ENCODE measurements at places on chromosomes 6 and 20.
A peak's percentile ranks its signal among the peaks of the same experiment; 100 is the strongest.

DNA sequence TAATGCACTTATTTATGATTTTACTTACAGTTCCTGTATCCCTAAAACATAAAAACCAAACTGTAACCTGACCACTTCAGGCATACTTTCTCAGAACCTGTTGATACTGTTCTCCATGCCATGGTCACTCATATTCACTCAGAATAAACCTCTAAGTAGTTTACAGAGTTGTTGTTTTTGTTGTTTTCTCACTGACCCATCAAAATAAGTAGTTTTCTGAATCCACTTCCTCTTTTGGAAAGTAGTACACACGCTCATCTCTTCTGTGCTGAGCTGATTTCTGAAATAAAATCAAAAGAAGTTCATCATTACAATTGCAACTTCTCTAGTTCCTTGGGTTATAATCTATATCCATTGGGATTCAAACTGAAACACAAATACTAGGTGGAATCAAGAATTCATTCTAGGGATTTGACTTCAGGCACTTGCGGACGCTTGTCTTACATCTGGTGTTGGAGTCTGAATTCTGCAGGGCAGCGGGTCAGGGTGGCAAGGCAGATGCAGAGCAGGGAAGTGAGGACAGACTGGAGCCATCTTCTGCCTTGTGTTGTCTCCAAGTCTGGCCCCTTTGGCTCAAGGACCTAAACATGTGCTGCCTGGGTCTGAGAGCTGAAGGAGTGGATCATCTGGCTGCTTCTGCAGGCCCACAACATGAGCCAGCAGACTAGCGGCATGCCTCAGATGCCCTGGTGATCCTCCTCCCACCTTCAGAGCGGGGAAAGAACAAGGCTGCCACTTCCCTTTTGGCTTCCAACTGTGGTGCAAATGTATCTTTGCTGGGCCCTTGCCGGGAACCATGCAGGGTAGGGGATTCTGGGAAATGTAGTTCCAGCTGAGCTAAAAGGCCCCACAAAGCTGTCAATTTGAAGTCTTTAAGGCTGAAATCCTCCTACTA lies 167.9 kb upstream of the MYLIP start:
- no peak for DNase-seq

DNA sequence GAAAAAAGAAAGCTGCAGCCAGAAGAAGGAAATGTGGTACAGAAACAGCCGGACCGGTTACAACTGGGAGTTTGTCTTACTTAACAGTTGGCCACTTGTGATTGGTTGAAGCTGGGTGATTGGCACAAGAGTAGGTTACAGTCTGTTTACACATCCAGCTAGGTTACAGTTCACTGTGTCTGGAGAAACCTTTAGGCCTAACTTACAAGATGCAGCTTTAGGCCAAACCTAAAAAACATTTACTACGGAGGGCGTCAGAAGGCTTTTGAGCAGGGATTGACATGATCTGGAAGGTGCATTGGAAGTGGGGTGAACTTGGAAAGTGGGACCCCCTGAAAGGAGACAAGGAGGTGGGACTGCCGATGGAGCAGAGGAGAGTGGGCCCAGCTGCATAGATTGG lies 122.3 kb downstream of the BANF2 start:
- peak; percentile 54 for DNase-seq

DNA sequence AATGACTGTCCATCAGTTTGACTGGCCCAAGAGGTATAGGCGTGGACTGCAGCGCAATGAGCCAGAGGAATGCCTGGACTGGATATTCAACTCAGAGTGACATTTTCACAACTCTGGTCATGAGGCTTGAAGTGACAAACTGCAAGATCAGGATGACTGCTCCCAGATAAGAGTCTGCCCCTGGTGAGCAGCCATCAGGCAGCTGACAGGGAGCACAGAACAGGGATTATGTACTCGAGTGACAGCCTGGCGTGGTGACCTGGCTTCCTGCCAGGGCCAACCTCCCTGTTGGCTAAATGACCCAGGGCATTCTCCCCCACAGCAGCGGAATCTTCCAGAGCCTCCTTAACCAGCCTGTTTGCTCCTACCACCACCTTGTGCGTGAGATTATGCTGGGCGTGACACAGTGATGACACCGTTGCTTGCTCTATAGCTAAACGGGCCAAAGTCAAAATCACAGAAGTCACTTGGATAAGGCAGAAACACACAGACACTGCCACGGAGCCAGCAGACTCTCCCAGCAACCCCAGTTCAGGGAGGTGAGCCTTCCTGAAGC lies 209.1 kb upstream of the JARID2 start:
- peak; percentile 60 for DNase-seq

DNA sequence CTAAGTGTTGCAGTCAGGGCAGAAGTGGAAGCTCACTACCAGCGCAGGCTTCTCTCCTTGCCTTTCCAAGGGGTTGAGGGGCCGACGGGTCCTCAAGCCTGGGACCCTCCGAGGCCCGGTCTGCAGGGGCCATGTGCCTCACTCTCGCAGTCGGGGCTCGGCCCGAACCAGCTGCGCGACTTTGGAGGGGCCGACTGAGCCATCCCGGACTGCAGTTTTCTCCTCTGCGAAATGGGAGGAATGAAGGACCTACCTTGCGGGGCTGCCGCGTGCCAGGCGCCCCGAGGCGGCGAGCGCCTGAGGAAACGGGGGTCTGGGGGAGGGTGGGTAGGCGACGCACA lies 5.6 kb downstream of the LZTS3 start:
- DNase-seq: no peak

GRCh38 chr6:35358086-35358485 lies 15.7 kb downstream of the PPARD start:
- peak; percentile 47 for DNase-seq

- DNase-seq: no peak
Observed at GRCh38 chr6:14716499-14717146, 529.2 kb upstream of the JARID2 start.

DNA sequence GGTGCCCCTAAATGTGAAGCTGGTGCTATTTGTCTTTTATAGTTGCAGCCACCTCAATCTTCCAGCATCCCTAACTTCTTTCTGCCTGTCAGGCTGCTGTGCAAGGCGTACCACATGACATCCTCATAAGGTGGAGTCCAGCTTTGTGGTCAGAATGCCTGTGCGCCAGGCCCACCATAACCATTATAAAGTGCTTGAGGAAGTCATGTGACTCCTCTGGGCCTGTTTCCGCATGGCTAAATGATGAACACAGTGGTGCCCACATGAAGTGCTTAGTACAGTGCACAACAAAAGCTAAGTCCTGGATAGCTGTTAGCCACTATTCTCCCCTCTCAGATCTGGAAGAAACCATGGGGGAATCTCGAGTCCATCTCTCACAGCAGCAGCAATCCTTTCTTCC lies 75.6 kb downstream of the INSM1 start:
- DNase-seq: no peak

DNA sequence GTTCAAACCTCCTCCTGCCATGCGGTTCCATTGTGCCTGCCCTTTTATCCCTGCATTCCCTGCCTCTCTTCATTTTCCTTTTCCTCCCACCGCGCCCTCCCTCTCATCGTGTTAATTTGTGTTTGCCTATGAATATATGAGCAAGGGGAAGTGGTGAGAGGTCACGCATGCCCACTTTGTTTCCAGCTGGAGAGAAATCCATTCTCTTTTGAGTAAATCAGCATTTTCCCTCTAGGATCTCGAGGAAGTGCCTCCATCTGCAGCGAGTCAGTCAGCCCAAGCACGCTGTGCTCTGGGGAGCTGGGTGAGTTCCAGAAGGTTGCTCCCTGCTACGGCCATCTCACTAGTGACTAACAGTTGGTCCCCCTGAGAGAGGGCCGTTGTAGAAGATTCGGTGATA lies 42.9 kb downstream of the CDH26 start:
- DNase-seq: no peak

DNA sequence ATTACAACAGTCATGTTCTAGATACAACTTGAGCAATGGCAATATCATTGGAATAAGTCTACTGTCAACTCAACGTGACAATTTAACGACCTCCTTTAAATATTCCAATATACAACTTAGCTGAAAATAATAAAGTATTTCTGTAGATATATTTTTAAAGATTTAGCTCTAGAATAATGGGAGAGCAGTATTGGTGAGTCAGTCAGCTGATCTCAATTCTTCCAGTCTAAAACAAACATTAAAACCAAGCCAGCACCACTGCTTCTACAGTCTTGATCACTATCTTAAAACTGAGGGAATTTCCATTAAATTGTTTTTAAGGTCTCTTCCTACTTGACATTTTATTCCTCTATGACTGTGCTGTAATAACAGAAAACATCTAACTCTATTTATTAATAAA lies 38.2 kb downstream of the NOL7 start:
- no peak for DNase-seq

GRCh38 chr6:10655508-10656055 lies 38.8 kb downstream of the C6orf52 start:
- no peak for DNase-seq

DNA sequence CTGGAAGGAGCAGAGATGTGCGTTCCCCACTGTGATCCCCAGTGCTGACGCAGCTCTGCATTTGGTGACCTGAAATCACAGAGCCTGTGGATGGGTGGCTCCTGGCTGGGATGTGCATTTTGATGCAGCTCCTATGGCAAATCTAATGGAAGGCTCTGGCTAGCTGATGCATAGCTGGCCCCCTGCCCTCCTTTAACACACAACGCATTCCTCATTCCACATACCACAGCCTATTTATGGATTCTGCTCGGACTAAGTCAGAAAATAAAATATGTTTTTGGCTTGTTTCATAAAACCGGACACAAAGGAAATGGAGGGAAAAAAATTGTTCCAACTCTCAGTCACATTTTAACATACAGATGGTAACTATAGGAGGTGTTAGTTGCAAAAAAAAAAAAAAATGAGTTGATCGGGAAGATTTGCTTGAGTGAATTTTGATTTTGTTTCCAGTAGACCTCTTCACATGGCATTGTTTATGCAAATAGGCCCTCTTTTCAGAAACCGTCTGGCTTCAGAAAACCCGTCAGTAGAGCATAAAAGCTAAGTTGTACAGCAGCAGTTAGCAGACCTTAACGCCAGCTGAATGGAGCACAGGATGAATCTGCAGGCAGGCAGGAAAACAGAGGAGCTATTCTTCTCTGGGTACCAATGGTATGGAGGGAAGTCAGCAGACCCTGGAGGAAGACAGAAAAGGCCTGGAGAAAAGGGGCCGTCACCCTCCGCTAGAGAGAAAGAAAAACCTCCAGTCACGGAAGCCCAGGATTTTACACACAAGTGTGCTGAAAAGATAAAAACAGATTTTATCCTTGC lies 215.4 kb downstream of the HDGFL1 start:
- DNase-seq: peak; percentile 80

GRCh38 chr20:31908016-31908415 lies 37.6 kb downstream of the TTLL9 start:
- no peak for DNase-seq

DNA sequence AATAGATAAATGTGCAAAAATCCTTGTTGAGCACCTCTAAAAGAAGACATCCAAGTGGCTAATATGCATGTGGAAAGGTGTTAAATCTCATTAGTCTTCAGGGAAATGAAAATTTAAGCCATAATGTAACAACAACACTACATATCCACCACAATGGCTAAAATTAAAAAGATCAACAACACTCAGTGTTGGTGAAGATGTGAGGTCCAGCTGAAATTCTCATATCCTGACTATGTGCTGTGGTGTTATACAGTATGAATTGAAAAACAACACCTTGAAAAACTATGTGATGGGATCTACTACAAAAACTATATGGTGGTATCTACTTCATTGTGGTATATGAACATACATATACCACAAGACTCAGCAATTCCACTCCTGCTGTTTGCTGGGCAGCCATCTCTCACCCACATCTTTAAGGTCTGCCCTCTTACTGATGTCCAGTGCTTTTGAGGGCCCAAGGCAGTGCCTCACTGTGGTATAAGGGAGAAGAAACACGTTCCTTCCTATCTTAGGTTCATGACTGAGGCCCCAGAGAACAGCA lies 146.4 kb downstream of the CD83 start:
- no peak for DNase-seq

- DNase-seq: no peak
Observed at GRCh38 chr6:155330922-155331321, 16.6 kb upstream of the TFB1M start.

DNA sequence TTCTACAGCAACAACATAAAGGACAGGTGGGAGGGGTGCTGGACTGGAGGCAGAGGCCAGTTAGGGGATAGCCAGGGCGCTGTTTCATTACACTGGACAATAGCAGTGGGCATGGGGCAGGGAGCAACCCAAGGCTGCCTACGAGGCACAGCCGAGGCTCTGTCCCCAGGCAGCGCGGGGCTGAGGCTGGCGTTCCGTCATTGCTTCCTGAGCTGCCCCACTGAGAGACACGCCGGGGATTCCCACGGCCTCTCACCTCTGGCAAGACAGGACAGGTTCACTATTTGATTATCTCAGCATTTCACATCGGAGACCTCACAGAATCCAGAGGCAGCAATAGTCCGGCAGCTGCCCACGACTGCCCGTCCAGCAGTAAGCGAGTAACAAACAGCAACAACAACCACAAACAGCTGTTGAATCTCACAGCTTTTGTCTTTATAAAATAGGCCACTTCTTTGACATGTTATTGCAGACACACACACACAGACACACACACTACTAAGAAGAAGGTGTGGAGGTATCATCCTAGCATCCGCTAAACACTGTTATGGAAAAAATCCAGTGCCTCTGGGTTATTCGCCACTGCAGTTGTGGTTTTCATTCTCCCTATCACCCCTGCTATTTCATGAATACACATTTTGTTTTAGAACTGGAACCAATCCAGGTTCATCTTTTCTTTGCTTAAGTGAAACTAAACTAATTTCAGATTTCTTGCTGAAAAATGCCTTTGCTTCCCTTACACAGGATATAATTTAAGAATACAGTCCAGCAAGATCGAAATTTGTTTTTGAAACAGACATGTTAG lies 19.5 kb downstream of the KIF25 start:
- no peak for DNase-seq
